Epithelial cell of alveolus of lung (primary cell): ENCODE measurements at places on chromosomes 3 and 15. TPM values are rescaled to one million over a fixed set of nuclear protein-coding genes. Genes with fewer than 3 reads are reported as not detected.

Gene ADAMTSL3
- 1.3 and 4.2 TPM in 2 replicates for total RNA-seq

Gene GOLGA8G
- not detected in 2 replicates for total RNA-seq

Gene MYO9A
- total RNA-seq = 13.1 and 15.6 TPM in 2 replicates

Gene MOBP
- total RNA-seq = not detected in 2 replicates

Gene SLC30A4
- total RNA-seq = 5.5 and 7.0 TPM in 2 replicates

Gene ARGFX
- not detected in 2 replicates for total RNA-seq

Gene LSG1
- total RNA-seq = 15.6 and 23.1 TPM in 2 replicates

Gene BTLA
- total RNA-seq = 0.26 TPM in 1 of 2 replicates, not detected in the other

Gene ECE2
- total RNA-seq = not detected in 2 replicates

Gene PPCDC
- total RNA-seq = 10.1 and 16.8 TPM in 2 replicates

Gene GNL3
- total RNA-seq = 72.3 and 80.9 TPM in 2 replicates

Gene MITF
- 6.6 and 20.7 TPM in 2 replicates for total RNA-seq

Gene PYGO1
- total RNA-seq = 6.2 and 10.5 TPM in 2 replicates

Gene TGM4
- total RNA-seq = not detected in 2 replicates

Gene CPNE9
- total RNA-seq = not detected in 2 replicates

Gene TMEM207
- total RNA-seq = not detected in 2 replicates

Gene RTP4
- 0.13 TPM in 1 of 2 replicates, not detected in the other for total RNA-seq
